H7 (cell line): ENCODE measurements at places on chromosomes 1 and 21.

DNA sequence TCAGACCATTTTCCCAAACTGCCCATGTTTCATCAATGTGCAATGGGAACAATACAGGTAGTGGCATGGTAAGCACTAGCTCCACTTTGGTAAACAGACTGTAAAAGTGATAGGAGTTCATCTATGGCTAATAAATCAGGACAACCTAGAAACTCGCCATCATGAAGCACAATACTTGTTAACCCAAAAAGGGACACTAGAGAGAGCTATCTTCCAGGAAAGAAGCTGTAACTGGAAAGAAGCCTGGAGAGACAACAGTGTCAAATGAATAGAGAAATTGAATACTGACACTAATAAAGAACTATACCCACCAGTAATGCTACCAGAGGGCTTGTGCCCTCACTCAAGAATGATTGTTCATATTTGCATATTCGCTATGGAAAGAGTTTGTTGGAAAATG lies 164.7 kb upstream of the RGS18 start:
- DNase-seq, result peak; percentile 6

DNA sequence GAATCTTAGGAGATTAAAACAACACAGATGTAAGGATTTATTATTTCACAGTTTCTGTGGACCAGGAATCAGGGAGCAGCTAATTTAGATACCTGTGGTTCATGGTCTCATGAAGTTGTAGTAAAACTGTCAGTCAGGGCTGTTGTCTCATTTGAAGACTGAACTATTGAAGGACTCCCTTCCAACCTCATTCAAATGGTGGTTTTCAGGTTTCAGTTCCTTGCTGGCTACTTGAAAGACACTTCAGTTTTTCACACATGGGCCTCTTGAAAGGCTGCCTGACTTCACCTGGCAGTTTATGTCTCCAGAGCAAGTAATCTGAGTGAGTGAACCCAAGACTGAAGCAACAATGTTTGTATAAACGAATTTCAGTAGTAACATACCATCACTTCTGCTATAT lies 915.9 kb downstream of the PLA2G4A start:
- no peak for DNase-seq

GRCh38 chr1:44030605-44031251 lies 534 bp downstream of the SLC6A9 start:
- DNase-seq, result peak; percentile 88

GRCh38 chr21:36575306-36575705 lies 95.4 kb upstream of the CLDN14 start:
- DNase-seq, result no peak

DNA sequence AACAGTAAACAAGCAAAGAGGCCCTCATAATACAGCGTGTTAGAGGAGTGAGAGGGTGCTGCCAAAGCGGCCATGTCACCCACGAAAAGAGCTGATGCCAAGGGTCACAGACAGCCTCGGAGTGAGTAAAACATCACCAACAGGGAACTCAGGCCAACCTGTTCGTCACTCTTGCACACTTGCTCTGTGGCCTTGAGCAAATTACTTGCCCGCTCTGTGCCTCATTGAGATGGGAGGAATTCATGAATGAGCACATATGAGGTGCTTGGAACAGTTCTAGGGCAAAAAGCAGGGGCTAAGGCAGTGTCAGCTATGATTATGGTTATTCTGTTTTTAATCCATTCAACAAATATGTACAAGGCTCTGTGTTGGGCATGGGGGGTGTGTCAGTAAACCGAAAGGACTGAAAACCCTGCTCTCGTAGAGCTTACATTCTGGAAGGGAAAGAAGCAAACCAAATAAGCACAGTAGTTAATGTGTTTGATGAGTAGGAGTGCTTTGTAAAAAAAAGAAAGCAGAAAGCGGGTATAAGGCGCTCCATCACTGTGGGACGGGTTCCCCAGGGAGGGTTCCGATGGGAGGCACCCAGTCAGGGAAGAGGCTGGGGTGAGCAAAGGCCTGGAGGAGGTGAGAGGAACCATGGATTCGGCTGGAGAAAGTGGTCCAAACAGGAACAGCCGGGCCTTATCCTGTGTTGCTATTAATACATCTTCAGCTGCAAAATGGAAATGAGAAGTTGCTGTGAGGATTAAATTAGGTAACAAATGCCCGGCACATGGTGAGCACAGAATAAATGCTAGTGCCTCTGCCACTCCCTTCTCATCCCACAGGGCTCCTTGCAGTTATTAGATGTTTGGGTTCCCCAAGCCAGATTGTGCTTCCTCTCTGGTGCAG lies 39.5 kb upstream of the RD3 start:
- no peak for DNase-seq

GRCh38 chr21:21232320-21232719 lies 234.1 kb downstream of the NCAM2 start:
- DNase-seq, result peak; percentile 2

DNA sequence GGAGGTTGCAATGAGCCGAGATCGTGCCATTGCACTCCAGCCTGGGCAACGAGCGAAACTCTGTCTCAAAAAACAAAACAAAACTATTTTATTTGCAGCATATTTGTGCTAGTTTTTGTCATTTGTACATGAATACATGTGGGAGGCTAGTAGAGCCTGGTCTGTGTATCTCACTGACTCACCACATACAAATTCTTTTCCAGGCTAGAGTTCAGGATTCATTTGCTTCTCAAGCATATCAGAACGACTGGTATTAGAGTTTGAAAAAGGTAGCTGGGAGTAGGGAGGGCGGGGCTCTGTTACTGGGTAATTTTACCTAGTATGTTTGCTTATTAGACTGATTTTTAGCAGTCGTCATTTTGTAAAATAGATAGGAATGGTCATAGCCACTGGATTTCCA lies 4.5 kb upstream of the TOR3A start:
- no peak for DNase-seq

GRCh38 chr1:4045397-4046010 lies 145.4 kb upstream of the C1orf174 start:
- peak; percentile 7 for DNase-seq

GRCh38 chr1:241470361-241470760 lies 49.2 kb downstream of the FH start:
- no peak for DNase-seq

- DNase-seq, result no peak
These were observed 251.0 kb downstream of the OLFM3 start for GRCh38 chr1:101745551-101746270.

DNA sequence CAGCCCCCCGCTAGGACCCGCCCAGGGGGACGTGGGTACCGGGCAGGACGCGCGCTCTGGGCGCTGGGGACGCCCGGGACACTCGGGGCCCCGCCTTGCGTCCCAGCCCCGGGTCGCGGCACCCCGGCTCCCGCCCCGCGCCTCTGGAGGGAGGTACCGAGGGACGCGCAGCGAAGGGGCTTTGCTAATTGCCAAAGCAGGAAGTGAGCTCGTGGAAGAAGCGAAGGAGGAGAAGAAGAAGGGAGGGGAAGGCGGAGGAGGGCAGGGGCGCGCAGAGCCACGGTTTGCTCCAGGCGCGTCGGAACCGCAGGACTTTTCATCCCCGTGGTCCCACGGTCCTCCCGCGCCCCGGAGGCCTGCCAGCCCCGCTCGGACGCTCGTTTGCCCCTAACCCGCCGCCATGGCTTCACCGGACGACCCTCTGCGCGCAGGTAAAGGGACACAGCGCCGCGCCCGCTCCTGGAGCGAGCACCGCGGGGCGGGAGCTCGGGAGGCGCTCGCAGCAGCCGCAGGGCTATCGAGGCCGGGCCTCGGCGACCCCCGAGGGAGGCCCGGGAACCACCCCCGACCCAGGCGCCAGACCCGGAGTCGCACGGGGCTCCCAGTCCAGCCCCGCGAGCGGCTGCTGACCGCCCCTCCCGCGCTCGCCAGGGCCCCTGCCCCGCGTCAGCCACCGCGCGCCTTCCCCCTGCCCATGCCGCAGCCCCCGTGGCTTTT lies 1.3 kb downstream of the EDARADD start:
- DNase-seq, result peak; percentile 88

- no peak for DNase-seq
These were observed 82.5 kb upstream of the CNTN2 start for GRCh38 chr1:204960306-204961125.

GRCh38 chr1:228999446-229000170 lies 264.3 kb downstream of the RHOU start:
- no peak for DNase-seq

DNA sequence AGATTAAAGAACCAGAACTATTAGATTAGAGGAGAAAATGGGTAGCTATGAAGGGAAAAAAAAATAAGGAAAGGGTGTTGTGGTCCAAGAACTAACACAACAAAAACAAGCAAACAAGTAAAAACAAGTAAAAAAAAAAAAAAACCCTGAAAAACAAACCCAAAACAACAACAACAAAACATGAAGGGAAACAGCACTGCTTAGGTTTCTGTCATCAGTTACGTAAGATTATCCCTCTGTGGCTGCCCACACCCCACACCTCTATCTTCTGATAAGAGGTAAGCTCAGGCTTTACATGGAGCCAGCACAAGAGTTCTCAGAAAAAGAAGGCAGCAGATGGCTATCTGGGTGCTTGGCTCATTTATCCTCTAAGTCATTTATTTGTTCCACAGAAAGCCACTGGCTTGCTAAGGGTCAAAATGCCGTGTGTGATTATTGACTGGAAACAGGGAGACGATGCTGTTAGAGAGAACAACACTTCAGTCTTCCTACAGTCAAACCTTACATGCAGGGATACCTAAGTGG lies 57.5 kb downstream of the KIAA0319L start:
- no peak for DNase-seq

DNA sequence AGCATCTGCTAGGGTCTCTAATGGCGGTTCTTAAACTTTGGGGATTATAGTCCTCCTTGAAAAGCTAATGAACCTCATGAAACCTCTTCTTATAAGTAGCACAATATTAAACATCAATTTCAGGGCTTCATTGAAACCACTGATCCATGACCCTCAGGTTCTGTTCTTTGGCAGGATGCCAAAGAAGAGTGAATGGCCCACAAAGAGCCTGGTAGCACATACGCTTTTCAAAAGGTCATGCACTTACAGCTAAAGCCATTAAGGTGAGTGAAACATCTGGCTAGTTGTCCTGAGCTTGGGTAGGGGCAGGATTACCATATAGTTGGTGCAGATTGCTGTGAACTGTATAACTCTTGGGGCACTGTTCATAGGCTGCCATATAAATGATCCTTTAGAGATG lies 42.3 kb downstream of the MDM4 start:
- DNase-seq, result no peak

- DNase-seq, result no peak
These were observed 47.1 kb upstream of the INSL5 start for GRCh38 chr1:66848193-66848592.

- no peak for DNase-seq
These were observed 42.8 kb downstream of the LRRC8C start for GRCh38 chr1:89675677-89676076.

- DNase-seq, result no peak
These were observed 24.3 kb upstream of the PLEKHG5 start for GRCh38 chr1:6515771-6516170.

GRCh38 chr1:160774886-160775719 lies 20.9 kb upstream of the LY9 start:
- no peak for DNase-seq

DNA sequence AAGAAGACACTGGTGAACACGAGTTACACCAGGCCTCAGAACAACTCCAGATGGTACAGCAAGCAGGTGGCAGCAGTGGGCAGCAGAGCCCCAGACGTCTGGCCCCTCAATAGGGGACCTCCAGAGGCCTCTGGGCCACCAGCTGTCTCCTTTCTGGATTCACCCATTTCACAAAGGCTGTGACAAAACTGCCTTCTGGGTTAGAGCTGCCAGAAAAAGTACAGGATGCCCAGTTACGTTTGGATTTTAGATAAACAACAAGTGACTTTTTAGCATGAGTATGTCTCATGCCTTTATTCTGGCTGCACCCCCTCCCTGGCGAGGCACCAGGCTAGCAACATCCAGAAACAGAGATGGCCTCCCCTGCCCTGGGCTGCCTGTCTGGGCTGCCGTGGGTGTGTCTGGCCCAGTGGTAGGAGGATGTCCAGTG lies 30.1 kb downstream of the ITPKB start:
- DNase-seq, result no peak

DNA sequence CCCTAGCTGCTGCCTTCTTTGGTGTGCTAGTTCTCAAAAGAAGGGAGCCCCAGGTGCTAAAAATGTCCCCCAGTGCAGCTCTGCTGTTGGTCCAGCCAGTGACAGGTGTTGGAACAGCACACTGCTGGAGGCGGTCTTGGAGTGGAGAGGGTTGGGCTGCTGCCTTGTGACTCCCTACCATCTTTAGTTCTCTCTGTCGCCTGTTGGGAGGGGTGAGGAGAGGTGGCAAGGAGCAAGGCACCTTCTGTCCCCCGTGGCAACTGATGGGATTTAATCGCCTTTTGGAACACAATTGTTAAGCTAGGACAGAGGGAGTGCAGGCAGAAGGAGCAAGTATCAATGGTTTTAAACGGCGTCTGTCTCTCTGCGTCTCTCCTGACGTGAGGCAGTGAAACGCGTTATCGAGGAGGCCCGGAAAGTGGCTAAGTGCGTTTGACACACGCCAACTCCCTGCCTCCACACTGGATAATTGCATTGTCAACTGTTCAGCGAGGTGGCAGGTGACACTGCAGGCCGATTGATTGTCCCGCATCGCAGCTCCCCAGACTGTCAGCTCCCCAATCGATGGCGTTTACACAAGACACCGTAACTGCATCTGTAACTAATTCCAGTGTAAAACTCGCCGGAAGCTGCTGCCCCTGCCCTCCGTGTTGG lies 34.0 kb downstream of the TMEM53 start:
- DNase-seq, result no peak

GRCh38 chr1:45928486-45929205 lies 125.2 kb downstream of the MAST2 start:
- DNase-seq, result no peak

GRCh38 chr1:93591676-93592550 lies 89.7 kb downstream of the BCAR3 start:
- no peak for DNase-seq

GRCh38 chr1:228272331-228272791 lies 64.5 kb downstream of the OBSCN start:
- peak; percentile 22 for DNase-seq
